AG09319 (cell line): ENCODE measurements at places on chromosomes 2 and 18.

DNA sequence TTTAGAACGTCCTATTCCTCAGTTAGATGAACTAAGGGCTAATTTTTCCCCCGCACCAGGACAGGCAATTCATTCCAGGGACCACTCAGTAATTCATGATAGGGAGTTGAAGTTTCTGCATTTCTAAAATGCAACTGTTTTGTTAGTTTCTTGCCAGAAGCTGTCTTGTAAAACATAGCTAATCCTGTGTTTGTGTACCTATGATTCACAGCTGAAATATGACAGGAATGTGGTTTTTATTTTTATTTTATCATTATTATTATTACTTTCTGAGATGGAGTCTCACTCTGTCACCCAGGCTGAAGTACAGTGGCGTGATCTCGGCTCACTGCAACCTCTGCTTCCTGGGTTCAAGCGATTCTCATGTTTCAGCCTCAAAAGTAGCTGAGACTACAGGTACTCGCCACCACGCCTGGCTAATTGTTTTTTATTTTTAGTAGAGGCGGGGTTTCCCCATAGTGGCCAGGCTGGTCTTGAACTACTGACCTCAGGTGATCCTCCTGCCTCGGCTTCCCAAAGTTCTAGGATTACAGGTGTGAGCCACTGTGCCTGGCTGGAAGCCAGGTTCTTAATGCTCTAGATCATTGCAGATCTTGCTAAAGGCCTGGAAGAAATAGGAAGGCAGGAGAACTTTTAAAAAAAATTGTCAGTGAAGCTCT lies 154.8 kb upstream of the FHL2 start:
- DNase-seq = no peak

DNA sequence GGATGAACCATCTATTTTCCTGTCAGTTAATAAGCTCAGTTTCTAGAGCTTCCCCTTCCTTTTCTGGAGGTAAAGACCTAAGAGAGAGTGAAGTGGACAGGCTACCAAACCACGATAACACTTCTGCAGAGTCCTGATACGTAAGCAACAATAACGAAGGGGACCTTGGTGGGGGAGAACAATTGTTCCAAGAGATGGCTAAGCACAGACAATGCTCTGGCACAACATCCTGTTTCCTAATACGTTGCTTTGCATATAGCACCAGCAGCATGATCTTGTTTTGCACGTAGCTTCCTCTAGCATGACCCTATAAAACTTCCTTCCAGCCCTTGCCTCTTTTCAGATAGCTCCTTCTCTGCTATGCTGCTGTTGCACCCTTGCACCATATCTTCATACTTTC lies 247.3 kb downstream of the RAD51AP2 start:
- DNase-seq = no peak

- DNase-seq = no peak
Measured at GRCh38 chr2:29485631-29486030, 370.4 kb downstream of the CLIP4 start.

- DNase-seq = no peak
Measured at GRCh38 chr2:117738991-117739839, 75.3 kb upstream of the DDX18 start.

DNA sequence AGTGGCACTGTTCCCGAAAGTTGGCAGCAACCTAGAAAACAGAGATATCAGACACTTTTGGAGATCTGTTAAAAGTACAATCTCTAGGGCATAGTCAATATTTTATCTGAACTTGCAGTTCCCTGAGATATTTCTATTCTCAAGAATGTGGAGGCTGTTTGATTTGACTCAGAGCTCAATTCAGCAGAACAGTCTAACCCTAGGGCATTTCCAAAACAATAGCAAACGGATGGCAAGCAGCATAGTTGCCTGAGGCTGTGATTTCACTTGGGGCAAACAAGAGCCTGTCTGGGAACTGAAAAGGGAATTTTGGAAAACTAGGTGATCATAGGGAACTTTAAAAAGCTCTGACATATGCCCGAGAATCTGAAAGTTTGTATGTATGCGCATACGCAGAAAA lies 772.8 kb upstream of the LRRTM1 start:
- DNase-seq = no peak

DNA sequence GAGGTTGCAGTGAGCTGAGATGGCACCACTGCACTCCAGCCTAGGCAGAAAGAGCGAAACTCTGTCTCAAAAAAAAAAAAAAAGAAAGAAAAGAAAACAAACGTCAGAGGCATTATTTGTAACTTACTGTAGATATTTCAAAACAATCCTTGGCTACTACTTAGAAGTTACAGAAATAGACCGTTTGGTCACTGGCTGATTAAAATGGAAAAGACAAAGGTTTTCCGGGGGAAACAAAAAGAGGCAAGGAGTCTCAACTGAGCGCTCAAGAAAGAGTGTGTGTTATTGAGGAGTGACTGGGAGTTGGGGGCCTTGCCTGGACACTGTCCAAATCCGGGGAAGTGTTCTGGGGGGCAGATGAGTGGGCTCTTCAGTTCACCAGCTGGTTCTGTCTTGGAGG lies 47.6 kb downstream of the TEX44 start:
- DNase-seq = no peak

GRCh38 chr18:55589625-55590291 lies 1.8 kb upstream of the TCF4 start:
- DNase-seq = peak; percentile 92

- DNase-seq = no peak
Measured at GRCh38 chr2:158905341-158905740, 63.1 kb upstream of the TANC1 start.

GRCh38 chr2:38093527-38094165 lies 17.7 kb upstream of the CYP1B1 start:
- DNase-seq = no peak

DNA sequence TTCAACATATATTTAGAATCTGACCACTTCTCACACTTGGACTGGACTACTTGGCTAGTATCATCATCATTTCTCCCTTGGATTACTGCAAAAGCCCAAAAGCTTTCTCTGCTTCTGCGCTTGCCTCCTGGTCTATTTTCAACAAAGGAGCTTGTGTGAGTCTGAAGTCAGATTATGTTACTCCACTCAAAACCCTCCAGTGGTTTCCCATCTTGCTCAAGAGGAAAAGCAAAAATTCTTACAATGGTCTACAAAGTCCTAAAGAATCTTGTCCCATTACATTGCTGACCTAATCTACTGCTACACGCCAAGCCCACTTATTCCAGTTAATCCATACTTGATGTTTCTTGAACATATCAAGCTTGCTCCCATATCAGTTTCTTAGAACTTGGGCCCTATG lies 9.6 kb downstream of the PREPL start:
- no peak for DNase-seq

GRCh38 chr18:23690505-23691068 lies 1.3 kb downstream of the LAMA3 start:
- no peak for DNase-seq

DNA sequence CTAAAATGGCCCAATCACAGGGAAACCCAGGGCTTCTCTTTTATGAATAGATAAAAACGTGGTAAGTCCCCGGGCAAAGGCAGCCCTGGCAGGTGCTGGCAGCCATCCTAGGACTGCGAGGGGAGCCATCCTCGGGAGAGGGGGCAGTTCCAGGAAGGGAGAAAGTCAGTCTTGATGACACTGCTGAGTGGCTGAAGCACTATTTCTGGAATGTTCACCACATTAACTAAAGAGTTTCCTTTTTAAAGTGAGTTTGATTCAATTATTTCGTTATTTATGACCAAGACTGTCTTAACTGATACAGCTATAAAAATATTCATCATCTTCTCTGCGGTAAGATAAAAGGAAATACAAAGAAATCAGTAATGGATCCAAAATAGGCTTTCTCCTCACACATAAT lies 20.4 kb downstream of the TTR start:
- no peak for DNase-seq

DNA sequence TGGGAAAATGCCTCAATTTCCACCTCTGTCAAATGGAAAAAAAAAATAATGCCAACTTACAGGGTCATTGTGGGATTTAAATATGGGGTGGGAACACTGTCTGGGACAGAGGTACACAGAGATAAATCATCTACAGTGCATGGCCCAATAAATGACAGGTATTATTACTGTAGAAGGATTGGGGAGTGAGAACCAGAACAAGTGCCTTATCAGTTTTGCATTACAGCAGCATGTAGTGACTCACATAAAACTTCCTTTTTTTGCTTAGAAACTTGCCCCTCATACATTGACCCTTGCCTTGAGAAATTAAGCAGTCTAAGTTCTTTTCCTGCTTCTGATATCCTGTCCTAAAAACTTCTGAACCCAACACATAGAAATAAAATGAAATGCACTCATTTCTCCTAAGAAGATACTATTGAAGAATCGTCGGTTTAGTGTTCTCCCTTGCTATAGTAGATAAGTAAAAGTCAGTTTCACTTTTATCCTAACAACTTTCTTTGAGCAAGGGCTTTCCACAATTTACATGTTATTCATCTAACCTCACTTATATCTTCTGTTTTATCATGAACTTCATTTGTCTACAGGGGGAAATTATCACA lies 121.0 kb upstream of the HAAO start:
- no peak for DNase-seq

DNA sequence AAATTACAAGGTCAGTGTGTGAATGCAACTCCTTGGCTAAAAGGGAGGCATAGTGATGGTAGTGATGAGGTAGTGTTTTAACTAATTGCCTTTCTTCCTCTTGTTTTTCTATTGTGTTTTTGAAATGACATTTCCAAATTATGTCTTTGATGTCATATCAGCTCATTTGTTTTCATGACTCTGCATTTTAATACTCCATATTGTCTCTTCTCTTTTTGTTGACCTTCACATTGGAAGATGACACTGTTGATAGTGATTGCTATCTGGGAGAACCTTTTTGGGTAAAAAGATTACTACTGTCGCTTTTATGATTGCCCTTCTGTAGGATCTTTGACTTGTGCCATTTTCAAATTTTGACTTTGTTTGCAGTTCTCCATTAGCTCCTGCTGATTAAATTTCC lies 3.0 kb downstream of the GIGYF2 start:
- DNase-seq = no peak

- no peak for DNase-seq
Measured at GRCh38 chr2:36587101-36587500, 10.9 kb downstream of the FEZ2 start.

GRCh38 chr2:28085201-28085600 lies 194.7 kb downstream of the BABAM2 start:
- DNase-seq = no peak

GRCh38 chr2:83022631-83023210 lies 1436.4 kb downstream of the SUCLG1 start:
- DNase-seq = no peak

DNA sequence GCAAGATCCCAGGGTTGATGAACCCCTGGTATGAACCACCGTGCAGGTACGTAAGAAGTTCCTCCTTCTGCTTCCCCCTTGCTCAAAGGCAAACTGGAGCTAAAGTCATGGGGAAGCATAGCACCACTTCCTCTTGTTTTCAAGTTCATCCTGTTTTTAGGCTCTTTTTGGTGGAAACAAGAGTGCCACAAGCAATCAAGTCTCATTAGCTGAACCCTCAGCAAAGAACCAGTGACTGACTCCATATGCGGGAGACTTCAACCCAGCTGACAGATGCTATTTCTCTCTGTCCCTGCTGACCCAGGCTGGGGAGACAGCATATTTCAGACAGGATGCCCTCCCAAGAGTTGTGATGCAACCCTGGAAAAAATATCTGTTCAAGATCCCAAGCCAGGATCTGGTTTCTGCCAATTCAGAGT lies 47.7 kb downstream of the BCL2 start:
- no peak for DNase-seq

- peak; percentile 39 for DNase-seq
Measured at GRCh38 chr2:165868211-165868610, 74.2 kb upstream of the GALNT3 start.

- no peak for DNase-seq
Measured at GRCh38 chr2:108936076-108936864, 52.8 kb downstream of the EDAR start.

DNA sequence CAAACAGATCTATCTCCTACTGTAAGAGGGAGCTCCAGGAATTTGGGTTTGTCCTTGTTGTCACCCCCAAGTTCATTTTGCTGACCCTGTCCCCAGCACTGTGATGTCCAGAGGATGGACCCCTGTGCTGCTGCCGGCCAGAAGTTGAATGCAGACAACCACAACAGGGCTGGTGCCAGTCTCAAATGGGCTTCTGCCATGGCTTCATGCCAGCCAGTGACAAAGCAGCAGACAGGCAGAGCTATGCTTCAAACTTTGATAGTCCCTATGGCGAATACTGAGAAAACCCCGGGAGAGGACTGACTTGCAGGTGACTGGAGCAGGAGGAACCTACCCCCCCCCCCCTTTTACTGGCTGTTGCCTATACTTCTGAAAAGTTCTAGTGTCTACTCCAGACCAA lies 3.2 kb downstream of the SMAD7 start:
- DNase-seq = no peak

- DNase-seq = no peak
Measured at GRCh38 chr2:64854773-64855237, 134.4 kb upstream of the SLC1A4 start.

- DNase-seq = no peak
Measured at GRCh38 chr2:231991664-231992063, 30.2 kb downstream of the DIS3L2 start.

GRCh38 chr18:78246588-78246987 lies 733.0 kb upstream of the SALL3 start:
- DNase-seq = no peak

- no peak for DNase-seq
Measured at GRCh38 chr2:133952420-133952819, 301.5 kb upstream of the MGAT5 start.

DNA sequence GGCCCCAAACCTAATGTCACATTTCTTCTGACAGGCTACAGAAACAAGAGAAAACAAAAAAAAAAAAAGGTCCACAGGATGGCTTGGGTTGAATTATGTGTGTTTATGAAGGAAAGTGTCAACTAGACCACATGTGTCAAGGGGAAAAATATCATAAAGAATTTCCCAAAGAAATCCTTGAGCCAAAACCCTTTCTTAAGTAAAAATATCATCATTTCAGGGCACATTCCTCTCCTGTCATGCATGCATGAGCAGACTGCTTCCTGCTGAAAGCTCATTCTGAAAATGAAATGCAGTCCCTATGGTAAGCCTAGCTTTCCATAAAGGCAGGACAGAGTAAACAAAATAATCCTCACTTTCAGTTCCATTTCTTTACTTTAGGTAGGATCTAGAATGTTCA lies 85.7 kb upstream of the RBBP8 start:
- DNase-seq = peak; percentile 29

- DNase-seq = no peak
Measured at GRCh38 chr2:23283653-23284052, 101.3 kb upstream of the KLHL29 start.

DNA sequence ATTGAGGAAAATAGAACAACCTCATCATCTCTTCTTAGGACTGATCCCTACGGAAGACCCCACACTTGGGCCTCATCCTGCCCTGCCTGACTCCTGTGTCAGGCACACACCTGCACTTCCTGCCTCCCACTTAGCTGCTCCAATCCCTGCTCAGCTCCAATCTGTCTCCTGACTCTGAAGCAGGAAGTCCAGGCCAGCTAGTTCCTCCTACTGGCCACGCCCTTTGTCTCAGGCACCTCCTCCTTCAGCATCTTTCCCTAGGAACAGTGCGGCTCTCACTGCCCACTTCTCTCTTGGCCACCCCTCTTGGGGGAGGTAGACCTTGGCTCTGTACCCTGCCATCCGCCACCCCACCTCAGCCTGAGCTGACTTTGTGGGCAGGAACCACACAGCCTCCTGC lies 135.8 kb downstream of the CELF4 start:
- no peak for DNase-seq
